ENCODE measurements at places on chromosomes 11 and 22. TPM values are rescaled to one million over a fixed set of nuclear protein-coding genes. Genes with fewer than 3 reads are reported as not detected.

GRCh38 chr22:47281126-47282106, 519.0 kb downstream of the TBC1D22A start:
- no peak overlapping the region for H3K4me3 ChIP-seq
- H3K27me3 ChIP-seq: peaks cover 7% of the 10 kb centered on the region

Gene KRTAP5-7
- total RNA-seq: not detected

- no peaks in the 10 kb centered on the region for H3K27me3 ChIP-seq
- no peak overlapping the region for H3K27ac ChIP-seq
Measured at GRCh38 chr11:109612496-109612895, 190.5 kb downstream of the C11orf87 start.

Gene KRTAP5-4
- total RNA-seq: not detected

DNA sequence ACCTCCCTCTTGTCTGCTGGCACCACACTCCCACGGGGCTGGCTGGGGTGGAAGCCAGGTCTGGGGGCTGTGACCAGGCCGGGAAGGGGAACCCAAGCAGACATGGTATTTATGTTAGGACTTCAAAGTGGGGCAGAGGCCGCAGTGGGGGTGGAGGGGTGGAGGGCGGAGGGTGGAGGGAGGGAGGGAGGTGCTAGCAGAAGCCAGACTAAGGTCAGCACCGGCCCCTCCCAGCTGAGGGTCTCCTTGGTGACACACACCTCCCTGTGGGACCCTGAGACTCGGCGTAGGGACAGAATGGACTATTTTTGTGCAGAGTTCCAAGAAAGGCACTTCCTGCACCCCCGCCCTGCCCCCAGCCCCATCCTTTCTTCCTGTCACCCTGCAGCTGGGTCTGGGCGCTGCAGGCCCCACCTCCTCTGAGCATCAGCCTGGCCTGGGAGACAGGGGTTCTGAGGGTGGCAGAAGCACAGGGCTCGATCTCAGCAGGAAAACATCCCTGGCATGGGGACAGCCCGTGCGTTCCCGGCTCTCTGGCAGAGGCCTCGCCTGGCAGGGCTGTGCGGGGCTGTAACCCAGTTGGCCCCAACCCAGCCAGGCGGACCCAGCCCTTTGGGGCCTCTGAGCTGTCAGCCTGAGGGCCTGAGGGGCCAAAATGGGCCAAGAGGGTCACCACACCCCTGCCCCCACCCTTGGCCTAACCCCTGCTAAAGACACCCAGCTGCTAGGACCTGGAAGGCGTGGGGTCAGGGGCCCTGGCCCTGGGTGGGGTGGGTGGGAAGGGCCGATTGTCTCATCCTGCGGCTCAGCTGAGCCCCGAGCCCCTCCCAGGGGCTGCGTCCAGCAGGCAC, 9.6 kb upstream of the CD248 start:
- H3K27me3 ChIP-seq: no peaks in the 10 kb centered on the region
- H3K27ac ChIP-seq: peak overlapping the region; percentile 3
- DNase-seq: no peak
- no peak overlapping the region for H3K4me3 ChIP-seq

DNA sequence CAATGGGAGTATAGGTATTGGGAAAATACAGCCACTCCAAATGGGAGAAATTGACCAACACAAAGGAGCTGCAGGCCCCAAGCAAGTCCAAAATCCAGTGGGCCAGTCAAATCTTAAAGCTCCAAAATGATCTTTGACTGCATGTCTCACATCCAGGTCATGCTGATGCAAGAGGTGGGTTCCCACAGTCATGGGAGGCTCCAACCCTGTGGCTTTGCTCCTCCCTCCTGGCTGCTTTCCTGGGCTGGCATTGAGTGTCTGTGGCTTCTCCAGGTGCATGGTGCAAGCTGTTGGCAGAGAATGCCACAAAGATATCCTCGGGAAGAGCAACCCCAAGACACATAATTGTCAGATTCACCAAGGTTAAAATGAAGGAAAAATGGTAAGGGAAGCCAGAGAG, 80.8 kb downstream of the IGLL5 start:
- no peaks in the 10 kb centered on the region for H3K27me3 ChIP-seq
- no peak for DNase-seq
- H3K36me3 ChIP-seq: no peaks in the 10 kb centered on the region
- H3K4me1 ChIP-seq: no peaks in the 10 kb centered on the region
- H3K4me3 ChIP-seq: no peak overlapping the region
- H3K27ac ChIP-seq: no peak overlapping the region

Gene TMEM191C
- 3.1 TPM for total RNA-seq

DNA sequence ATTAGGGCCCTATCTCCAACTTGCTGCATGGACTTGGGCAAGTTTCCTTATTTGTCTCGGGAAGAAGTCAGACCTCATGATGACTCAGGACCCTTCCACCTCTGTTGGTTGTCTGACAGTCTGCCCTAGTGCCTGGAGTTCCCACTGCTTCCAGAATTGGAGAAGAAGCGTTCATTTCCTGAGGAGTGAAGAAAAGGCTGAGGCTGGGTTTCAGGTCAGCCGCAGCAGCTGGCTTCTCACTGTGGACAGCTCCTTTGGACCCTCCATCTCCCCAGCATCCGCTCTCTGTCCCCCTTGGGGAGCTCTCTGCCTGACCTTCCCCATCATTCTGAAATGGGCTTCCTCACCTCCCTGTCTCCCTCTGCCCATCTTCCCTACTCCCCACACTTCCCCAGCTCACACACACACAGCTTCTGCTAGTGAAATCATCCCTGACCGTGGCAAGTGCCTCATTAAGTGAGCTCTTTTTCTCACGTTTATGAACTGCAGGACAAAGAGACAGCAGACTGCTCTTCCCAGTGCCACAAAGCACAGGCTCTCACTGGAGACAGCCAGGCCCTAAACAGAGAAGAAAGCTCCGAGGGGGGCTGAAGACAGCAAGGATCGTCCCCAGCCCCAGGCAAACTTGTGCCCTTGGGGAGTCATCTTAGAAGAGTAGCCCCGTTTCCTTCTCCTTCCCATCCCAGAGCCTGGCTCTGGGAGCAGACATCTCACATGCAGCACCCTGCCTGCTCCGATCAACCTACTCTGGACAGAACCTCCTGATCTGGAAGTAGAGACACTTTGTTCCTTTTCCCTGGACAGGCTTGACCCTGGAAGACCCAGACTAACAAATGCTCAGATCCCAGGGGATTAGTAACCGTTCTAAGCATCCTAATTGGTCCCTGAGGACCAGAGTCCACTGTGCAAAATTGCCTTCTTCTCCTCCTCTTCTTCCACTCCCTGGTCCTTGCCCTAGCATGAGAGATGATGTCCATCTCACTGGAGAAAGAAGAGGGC, 157.9 kb downstream of the FEZ1 start:
- H3K4me1 ChIP-seq: no peaks in the 10 kb centered on the region
- H3K27me3 ChIP-seq: peaks cover 18% of the 10 kb centered on the region
- no peak overlapping the region for H3K4me3 ChIP-seq
- H3K27ac ChIP-seq: no peak overlapping the region

- H3K4me3 ChIP-seq: no peak overlapping the region
- no peaks in the 10 kb centered on the region for H3K27me3 ChIP-seq
- H3K27ac ChIP-seq: no peak overlapping the region
- no peaks in the 10 kb centered on the region for H3K36me3 ChIP-seq
Measured at GRCh38 chr11:24855951-24856350, 359.1 kb downstream of the LUZP2 start.

GRCh38 chr22:45224988-45225731, 15.5 kb downstream of the KIAA0930 start:
- H3K4me1 ChIP-seq: no peaks in the 10 kb centered on the region
- DNase-seq: no peak
- no peaks in the 10 kb centered on the region for H3K27me3 ChIP-seq
- no peak overlapping the region for H3K27ac ChIP-seq
- H3K36me3 ChIP-seq: no peaks in the 10 kb centered on the region

DNA sequence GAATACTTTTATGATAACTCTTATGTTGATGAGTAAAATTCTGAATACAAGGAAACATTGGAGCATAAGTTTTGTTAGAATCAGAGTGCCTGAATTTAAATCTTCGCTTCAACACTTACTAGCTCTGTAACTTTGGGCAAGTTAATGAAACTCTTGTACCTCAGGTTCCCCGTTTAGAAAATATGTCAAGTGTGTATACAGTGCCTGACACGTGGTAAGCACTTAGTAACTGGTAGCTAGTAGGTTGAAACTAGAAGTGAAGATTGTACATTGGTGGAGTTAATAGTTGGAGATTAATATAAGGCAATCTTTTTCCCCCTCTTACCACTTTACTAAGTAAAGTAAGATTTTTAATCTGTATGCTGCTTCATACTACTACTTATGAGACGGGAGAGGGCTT, 24.8 kb upstream of the NAT10 start:
- DNase-seq: no peak
- no peak overlapping the region for H3K4me3 ChIP-seq
- H3K36me3 ChIP-seq: peaks cover 71% of the 10 kb centered on the region
- H3K4me1 ChIP-seq: peaks cover 11% of the 10 kb centered on the region

GRCh38 chr11:124762105-124762623, at the start of gene ESAM:
Gene ESAM (minus strand): TSS chr11:124762290. CDS start chr11:124762154, 136 bp downstream.
- H3K36me3 ChIP-seq: no peaks in the 10 kb centered on the region
- peaks cover 40% of the 10 kb centered on the region for H3K4me1 ChIP-seq
- H3K27me3 ChIP-seq: no peaks in the 10 kb centered on the region
- peak within 1 kb of the TSS; percentile 84 for H3K27ac ChIP-seq
- peak within 1 kb of the TSS; percentile 77 for H3K4me3 ChIP-seq

DNA sequence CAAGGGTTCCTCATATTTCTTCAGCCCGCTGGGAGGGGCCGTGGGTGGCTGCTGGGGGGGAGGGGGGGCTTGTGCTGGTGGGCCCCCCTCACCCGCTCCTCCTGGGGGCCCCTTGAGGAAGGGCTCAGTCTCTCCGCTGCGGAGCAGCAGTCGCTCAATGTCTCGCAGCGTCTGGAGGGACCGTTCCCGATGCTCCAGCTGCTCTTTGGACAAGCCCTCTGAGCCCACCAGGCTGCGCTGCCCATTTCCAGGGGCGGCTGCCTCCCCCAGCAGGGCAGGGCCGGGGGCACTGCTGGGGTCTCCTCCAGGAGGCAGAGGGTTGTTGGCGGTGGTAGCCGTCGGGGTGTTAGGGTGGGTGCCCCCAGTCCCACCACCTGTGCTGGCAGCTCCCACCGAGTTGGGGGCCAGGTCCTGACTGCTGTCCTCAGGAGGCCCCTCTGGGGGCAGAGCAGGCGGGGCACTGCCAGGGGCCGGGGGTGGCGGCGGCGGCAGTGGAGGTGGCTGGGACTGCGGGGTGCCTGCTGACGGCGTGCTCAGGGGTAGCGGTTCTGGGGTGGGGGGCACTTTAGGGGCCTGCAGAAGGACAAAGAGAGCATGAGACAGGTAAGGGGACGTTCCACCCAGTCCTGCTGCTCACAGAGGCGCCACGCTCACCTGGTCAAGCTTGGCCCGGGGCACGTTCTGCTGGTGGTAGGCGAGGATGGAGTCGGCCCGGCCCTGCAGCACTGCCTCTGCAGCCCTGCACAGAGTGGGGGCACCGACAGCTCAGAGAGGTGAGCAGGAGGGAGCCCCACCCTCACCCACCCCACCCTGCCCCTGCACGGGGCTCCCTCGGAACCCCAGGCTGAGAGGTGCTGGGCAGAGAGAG, 18.9 kb downstream of the CXCR5 start:
- DNase-seq: no peak
- H3K27ac ChIP-seq: no peak overlapping the region
- no peaks in the 10 kb centered on the region for H3K27me3 ChIP-seq
- H3K4me3 ChIP-seq: no peak overlapping the region
- peaks cover 4% of the 10 kb centered on the region for H3K4me1 ChIP-seq

DNA sequence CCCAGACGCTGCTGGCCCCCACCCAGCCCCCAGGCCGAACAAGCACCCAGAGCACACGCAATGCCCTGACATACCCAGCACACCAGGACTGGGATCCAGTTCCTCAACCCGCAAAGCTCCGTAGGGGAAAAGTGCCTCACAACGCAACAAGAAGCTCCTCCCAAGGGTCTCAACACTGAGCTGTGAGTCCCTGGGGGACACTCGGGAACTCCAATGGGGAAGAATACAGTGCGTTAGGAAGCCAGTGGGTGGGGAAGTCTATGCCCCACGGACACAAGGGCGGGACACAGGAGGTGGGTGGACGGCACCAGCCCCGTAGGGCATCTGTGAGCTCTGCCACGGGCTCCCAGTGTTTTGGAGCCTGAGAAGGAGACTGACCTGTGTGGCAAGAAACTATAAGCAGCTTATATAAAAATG, 1.6 kb downstream of the DEAF1 start:
- H3K27ac ChIP-seq: no peak overlapping the region
- H3K36me3 ChIP-seq: peaks cover 6% of the 10 kb centered on the region
- no peaks in the 10 kb centered on the region for H3K27me3 ChIP-seq
- peaks cover 34% of the 10 kb centered on the region for H3K4me1 ChIP-seq

Gene C11orf91
- total RNA-seq: 0.54 TPM

- no peak overlapping the region for H3K27ac ChIP-seq
- no peak for DNase-seq
- no peak overlapping the region for H3K4me3 ChIP-seq
- H3K4me1 ChIP-seq: no peaks in the 10 kb centered on the region
- H3K27me3 ChIP-seq: no peaks in the 10 kb centered on the region
- peaks cover 26% of the 10 kb centered on the region for H3K36me3 ChIP-seq
Measured at GRCh38 chr11:114447892-114448291, 8.6 kb downstream of the REXO2 start.

GRCh38 chr11:110123003-110123402, 29.8 kb downstream of the ZC3H12C start:
- no peak for DNase-seq
- H3K4me1 ChIP-seq: peaks cover 17% of the 10 kb centered on the region
- no peaks in the 10 kb centered on the region for H3K27me3 ChIP-seq

GRCh38 chr11:47998733-47999359, 18.5 kb downstream of the PTPRJ start:
- H3K27ac ChIP-seq: no peak overlapping the region
- H3K4me3 ChIP-seq: no peak overlapping the region
- H3K27me3 ChIP-seq: no peaks in the 10 kb centered on the region

Gene RTN4RL2
- total RNA-seq: 24.0 TPM

Gene SLC22A9
- not detected for total RNA-seq

- H3K27me3 ChIP-seq: peaks cover 17% of the 10 kb centered on the region
- no peaks in the 10 kb centered on the region for H3K36me3 ChIP-seq
- H3K27ac ChIP-seq: no peak overlapping the region
- no peak overlapping the region for H3K4me3 ChIP-seq
Measured at GRCh38 chr22:39789788-39790187, 103.8 kb downstream of the ENTHD1 start.

Gene ASCL2
- total RNA-seq: not detected

Gene KCNE3
- total RNA-seq: not detected

Gene WBP2NL
- total RNA-seq: not detected

GRCh38 chr11:78504708-78505107, 70.0 kb downstream of the NARS2 start:
- H3K4me1 ChIP-seq: no peaks in the 10 kb centered on the region
- H3K27me3 ChIP-seq: no peaks in the 10 kb centered on the region
- DNase-seq: no peak
- no peak overlapping the region for H3K27ac ChIP-seq
- H3K4me3 ChIP-seq: no peak overlapping the region

GRCh38 chr11:115439385-115439784, 64.8 kb downstream of the CADM1 start:
- H3K4me1 ChIP-seq: no peaks in the 10 kb centered on the region
- no peaks in the 10 kb centered on the region for H3K36me3 ChIP-seq
- no peak overlapping the region for H3K27ac ChIP-seq
- H3K27me3 ChIP-seq: no peaks in the 10 kb centered on the region
- H3K4me3 ChIP-seq: no peak overlapping the region

- H3K27me3 ChIP-seq: peaks cover 51% of the 10 kb centered on the region
- no peak overlapping the region for H3K27ac ChIP-seq
- no peaks in the 10 kb centered on the region for H3K4me1 ChIP-seq
Measured at GRCh38 chr11:126502982-126503381, 147.5 kb downstream of the ST3GAL4 start.

GRCh38 chr11:78022397-78023396, at the start of gene KCTD14:
Gene KCTD14 (minus strand): TSS chr11:78023276. CDS start chr11:78023249, 27 bp downstream.
- no peaks in the 10 kb centered on the region for H3K36me3 ChIP-seq
- DNase-seq: no peak
- peak within 1 kb of the TSS; percentile 74 for H3K4me3 ChIP-seq
- no peaks in the 10 kb centered on the region for H3K27me3 ChIP-seq
- peaks cover 20% of the 10 kb centered on the region for H3K4me1 ChIP-seq

Gene SMDT1
- total RNA-seq: 51.9 TPM

Gene SLC25A18
- not detected for total RNA-seq

Data from HCT116 (cell line).